ENCODE measurements at places on chromosomes 12 and 14.

GRCh38 chr14:64475585-64476273, 10.4 kb downstream of the AKAP5 start:
- DNase-seq, result no peak

- DNase-seq, result no peak
Observed at GRCh38 chr14:49250109-49250508, 336.1 kb downstream of the RPS29 start.

DNA sequence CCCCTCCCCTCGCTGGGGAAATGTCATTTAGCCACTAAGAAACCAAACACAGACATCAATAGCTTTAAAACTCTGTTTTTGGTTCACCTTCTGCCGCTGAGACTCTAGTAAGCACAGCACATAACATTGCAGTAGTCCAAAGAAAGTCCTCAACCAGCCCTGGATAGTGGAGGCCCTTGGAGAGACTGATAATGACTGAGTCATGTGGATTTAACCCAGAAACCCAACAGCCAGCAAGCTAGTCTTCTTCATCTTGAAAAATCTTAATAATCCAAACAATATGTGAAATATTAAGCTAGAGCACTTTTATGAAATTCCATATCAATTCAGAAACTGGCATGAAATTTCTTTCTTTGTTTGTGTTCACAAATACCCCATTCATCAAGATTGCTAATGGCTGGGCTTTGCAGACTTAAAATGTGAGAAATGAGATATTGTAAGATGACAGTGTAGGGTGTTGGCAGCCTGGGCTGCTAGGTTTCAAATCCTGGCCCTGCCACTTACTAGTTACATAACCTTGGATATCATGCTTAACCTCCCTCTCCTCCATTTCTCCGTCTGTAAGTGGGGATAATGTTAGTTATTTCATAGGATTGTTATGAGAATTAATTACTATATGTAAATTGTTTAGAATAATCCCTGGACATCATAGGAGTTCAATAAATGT, 40.1 kb downstream of the RERG start:
- DNase-seq, result no peak

DNA sequence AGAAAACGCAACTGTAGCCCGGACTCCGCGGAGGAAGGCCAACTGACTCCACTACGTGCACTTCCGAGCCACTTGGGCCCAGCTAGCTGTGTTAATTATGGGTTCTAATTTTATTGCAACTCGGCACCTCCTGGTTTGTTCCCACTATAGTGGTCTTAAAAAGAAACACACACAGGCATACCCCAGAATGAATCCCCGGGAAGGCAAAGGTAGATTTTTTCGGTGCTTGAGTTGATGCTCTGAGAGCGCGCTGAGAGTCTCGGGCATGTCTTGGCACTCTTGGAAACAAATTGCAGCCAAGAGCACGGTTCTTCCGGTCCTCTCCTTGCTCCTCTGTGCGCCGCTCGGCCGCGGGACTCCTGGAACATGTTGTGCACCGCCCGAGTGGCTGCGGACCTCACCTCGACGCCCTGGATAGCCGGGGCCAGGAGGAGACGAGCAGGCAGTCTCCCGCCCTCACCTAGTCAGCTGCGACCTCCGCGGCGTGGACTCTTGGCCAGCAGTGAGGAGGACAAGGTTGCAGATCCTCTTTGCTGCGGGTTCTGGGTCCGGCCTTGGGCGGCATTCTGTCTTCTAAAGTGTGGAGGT, 6.8 kb upstream of the PAX9 start:
- DNase-seq, result peak; percentile 51

- no peak for DNase-seq
Observed at GRCh38 chr12:99413751-99414150, 233.8 kb upstream of the GARIN6 start.

- peak; percentile 76 for DNase-seq
Observed at GRCh38 chr14:31934767-31935266, 142.3 kb upstream of the ARHGAP5 start.

- no peak for DNase-seq
Observed at GRCh38 chr12:109089683-109090082, 3.6 kb downstream of the ALKBH2 start.

DNA sequence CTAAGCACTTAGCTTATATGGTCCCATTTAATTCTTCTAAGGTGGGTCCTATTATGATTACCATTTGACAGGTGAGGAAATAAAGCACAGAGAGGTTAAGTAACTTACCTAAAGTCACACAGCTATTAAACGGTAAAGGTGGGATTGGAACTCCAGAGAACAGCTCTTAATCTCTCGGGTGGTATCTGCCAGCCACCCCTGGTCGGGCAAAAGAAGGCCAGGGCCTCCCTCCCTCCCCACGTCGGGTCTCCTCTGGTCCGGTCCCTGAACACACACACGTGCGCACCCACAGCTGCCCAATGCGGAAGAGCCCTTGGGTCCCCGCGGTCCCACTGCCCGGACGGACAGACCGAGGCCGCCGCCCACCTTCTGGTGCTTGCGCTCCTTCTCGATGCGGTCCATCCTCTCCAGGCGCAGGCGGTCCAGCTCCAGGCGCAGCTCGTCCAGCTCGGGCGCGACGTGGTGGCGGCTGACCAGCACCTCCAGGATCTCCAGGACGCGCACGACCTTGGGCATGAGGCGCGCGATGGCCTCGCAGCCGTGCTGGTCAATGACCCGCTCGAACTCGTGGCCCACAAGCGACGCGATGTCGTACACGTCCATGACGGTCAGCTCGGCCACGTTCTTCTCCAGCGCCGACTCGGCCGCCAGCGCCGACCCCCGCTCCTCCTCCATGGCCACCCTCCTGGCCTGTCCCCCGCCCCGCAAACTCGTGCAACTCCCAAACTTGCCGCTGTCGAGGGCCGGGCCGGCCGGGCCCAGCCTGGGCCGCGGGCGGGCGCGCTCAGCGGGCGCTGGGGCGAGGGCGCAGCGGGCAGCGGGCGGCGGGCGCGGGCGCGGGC, 490 bp downstream of the RILPL1 start:
- DNase-seq, result peak; percentile 85

DNA sequence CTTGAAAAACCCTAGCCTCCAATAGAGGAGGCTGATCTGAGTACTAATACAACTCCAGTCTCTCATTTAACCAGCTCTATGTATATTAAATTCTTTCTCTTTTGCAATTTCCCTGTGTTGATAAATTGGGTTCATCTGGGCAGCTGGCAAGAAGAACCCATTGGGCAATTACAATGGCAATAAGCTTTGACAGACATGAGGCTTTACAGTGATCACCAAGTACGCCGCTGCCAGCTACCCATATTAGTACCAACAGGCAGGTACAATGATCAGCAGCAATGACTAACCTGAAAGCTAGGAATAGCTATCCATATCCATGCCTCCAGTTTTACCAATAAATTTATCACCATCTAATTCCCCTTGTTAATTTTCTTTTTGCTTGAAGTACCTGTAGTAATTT, 54.5 kb downstream of the OSBPL8 start:
- no peak for DNase-seq

- DNase-seq, result no peak
Observed at GRCh38 chr12:71642264-71642663, 21.4 kb downstream of the ZFC3H1 start.

DNA sequence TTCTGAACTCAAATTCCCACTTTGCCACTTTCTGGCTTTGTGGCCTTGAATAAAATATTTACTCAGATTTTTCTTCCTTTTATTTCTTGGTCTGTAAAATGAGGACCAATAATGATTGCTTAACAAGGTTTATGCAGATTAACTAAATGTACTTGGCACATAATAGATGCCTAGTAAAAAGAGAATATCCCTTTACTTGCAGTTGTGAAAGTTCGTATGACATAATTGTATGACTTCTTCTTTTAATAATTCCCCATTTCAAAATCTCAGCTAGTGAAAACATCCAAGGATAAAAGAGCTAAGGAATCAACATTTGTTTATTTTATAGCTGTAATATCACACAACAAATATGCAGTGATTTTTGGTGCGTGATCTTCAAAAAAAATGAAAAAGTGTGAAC, 215.6 kb upstream of the ATP2B1 start:
- no peak for DNase-seq

GRCh38 chr12:120485961-120486881, 9.7 kb upstream of the DYNLL1 start:
- DNase-seq, result no peak

DNA sequence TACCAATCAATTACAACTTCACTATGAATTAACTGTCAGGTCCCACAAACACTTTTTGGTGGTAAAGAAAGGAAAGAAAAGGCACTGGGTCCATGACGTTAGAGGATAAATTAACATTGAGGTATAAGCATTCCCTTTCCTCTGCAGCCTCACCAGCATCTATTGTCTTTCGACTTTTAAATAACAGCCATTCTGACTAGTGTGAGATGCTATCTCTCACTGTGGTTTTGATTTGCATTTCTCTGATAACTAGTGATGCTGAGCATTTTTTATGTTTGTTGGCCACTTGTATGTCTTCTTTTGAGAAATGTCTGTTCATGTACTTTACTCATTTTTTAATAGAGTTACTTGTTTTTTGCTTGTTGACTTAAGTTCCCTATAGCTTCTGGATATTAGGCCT, 9.4 kb downstream of the ANKS1B start:
- DNase-seq, result no peak

DNA sequence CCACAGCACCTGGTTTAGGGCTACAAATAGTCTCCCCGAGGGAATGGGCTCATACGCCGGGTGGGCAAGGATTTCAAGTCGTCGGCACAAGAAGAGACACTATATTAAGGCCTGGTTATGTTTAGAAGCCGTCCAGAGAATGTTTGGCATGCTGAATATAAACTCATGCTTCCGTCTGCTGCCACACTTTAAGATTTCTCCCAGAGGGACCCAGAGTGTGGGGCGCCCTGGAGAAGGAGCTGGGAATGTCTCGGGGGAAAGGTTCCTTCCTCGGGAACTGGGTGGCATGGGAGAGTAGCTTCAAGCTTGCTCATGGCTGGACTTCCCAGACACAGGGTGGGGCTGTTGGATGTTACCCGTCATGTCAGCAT, 295.7 kb downstream of the CACNA1C start:
- DNase-seq, result no peak

DNA sequence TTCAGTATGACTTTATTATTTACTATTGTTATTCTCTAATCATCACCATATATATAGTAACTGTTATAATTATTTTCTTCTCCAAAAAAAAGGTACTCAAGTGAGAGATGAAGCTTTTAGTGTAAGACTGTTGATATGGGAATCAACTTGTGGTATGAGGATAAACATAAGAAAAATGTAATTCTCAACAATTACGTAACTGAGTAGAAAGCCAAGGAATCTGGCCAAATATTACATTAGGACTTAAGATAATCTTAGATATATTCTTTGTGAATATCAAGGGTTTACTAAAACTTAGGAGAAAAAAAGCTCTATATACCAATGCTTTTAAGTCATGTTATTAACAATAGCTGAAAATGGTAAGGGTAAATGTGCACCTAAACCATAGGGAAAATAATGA, 13.3 kb downstream of the SENP1 start:
- no peak for DNase-seq

GRCh38 chr12:15001733-15002382, 29.0 kb downstream of the PDE6H start:
- DNase-seq, result peak; percentile 8

- DNase-seq, result no peak
Observed at GRCh38 chr12:124919521-124920352, 5.3 kb upstream of the UBC start.

GRCh38 chr12:12562016-12562483, 613 bp downstream of the DUSP16 start:
- DNase-seq, result peak; percentile 69

GRCh38 chr12:122880155-122880667, 15.7 kb downstream of the VPS37B start:
- DNase-seq, result no peak

GRCh38 chr12:50753232-50753769, 10.6 kb upstream of the ATF1 start:
- no peak for DNase-seq

DNA sequence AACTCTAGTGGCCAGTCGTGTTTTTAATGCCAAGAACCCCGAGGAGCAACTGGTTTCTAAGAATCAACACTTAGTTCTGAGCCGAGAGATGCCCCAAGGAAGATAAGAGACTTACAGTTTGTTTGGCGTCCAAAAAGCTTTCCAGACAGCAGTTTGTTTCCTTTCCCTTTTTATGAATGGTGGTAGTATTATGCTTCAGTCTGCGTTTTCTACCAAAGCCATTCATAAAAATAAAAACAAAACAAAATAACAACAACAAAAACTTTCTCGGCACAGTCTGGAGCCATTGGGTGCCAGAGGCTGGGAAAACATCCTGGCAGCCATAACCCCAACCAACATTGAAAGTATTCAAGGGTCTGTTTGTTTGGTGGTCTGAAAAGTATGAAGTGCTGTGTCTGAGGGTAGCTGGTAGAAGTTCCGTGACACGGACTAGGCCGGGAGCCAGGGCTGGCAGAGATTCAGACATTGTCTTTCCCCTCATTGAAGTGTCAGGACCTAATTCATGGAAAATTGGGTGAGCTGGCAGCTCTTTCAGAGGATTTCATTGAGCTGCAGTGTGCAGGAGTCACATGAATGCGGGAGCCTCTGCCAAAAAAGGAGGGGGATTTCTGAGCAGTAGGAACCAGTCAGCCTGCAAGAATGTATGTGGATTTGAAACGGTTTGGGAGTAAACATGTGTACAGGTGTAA, 124.2 kb downstream of the HMGA2 start:
- DNase-seq, result no peak

- no peak for DNase-seq
Observed at GRCh38 chr14:59208224-59208814, 19.9 kb downstream of the DAAM1 start.

- no peak for DNase-seq
Observed at GRCh38 chr12:56758728-56759262, 4.3 kb upstream of the HSD17B6 start.

GRCh38 chr12:16881986-16882570, 276.1 kb upstream of the LMO3 start:
- DNase-seq, result no peak

DNA sequence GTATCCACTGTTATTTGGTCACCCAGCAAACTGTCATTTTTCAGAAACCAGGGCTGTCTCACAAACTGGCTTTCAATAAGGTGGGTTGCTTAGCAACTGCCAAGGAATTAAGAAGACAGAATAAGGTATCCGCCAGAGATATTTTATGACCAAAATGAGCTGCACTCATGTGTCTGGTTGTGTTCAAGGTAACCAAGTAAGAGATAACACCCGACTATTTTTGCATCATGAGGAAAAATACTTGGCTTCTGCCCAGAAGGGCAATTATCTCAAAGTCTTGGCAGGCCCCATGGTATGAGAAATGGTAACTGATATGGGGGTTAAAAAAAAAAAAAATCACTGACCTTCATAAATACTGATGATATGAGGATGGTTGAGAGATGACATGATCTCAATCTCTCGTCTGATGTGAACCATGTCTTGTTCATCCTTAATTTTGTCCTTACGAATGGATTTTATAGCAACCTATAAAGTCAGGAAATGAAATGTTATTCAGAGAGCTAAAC, 32.6 kb downstream of the NUAK1 start:
- no peak for DNase-seq

- no peak for DNase-seq
Observed at GRCh38 chr12:98109266-98109665, 406.1 kb upstream of the TMPO start.

Data from H7 (cell line).